ENCODE measurements at places on chromosomes 1 and 21.
A peak's percentile ranks its signal among the peaks of the same experiment; 100 is the strongest.

DNA sequence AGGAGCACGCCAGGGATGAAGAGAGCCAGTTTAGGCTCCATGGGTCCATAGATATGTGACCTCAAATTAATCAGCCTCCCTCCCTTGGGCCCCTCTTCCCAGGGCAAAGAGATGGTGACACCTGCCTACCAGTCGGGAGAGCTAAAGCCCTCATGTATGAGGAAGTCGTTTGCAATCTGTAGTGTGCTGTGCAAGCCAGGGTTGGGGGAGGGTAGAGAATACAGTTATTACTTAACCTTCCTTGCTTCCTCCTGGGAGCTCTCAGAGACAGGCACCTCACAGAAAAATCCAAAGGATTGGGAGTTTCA, 4.0 kb downstream of the PGLYRP4 start:
- DNase-seq = no peak

DNA sequence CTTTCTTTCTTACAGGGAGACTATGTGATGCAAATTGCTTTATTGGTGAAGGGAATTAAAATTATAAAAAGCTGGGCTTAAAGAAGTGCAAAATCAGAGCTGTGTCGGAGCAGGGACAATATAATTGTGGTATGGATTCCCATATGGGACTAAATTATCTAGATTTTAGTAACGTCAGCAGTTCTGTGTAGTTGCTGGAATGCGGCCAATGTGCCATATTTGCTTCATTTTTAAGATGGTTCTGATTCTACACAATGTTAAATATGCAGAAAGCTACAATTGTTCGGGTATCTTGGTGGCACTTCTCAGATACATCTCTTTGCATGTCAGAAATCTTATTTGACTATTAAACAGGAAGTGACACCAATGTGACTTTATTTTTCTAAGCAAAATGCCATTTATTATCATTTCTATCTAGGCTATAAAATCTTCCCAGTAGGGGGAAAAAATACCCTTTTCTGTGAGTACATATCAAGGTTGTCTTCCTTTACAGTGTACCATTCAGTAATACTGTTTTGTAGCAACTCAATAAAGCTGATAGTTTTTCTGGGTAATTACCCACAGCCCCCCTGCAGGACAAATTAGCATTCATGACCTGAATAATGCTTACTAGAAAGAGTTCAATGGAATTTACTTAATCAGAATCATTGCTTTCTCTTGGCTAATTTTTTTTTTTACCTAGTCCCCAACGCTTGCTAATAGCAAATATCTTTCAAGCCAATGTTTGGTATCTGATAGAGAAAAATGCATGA, 288.3 kb upstream of the ADGRL2 start:
- no peak for DNase-seq

DNA sequence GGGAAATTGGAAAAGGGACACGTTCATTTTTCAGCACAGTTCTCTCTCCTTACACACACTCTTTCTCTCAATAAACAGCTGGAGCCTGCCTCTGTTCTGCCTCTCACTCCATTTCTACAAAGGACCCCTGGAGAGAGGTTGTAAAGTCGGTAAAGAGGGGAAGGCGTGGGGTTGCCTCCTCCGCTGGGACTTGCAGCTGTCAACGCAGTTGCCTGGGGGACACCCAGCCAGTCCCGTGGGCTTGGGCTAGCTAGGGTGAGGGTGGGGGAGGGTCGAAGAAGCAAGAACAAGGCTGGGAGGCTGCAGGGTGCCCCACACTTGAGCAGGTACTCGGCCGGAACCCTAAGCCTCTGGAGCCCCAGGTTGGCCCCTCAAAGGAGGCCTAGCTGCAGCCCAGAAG, 27.6 kb downstream of the C1orf216 start:
- no peak for DNase-seq

GRCh38 chr1:198121056-198121826, 35.6 kb upstream of the NEK7 start:
- peak; percentile 90 for DNase-seq

DNA sequence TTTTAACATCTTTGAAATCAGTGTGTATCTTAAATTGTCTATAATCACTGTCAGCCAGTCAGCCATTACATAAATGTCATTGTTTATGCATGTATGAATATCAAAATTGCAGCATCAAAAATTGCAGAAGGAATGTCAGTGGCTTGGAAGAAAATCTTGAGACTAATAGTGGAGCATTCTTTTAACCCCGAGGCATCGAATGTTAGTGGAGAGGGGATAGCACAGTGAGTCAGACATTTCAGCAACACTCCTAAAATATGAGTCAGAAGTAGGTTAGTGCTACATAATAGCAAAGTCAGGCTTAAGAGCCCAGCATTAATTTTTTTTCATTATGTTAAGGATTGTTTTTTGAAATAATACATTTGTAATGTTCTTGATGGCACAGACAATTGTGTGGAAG, 45.5 kb downstream of the SNRPE start:
- peak; percentile 92 for DNase-seq

- DNase-seq = no peak
Measured at GRCh38 chr1:56432166-56432971, 147.0 kb downstream of the PLPP3 start.

- no peak for DNase-seq
Measured at GRCh38 chr21:22450507-22450906, 1452.3 kb downstream of the NCAM2 start.

DNA sequence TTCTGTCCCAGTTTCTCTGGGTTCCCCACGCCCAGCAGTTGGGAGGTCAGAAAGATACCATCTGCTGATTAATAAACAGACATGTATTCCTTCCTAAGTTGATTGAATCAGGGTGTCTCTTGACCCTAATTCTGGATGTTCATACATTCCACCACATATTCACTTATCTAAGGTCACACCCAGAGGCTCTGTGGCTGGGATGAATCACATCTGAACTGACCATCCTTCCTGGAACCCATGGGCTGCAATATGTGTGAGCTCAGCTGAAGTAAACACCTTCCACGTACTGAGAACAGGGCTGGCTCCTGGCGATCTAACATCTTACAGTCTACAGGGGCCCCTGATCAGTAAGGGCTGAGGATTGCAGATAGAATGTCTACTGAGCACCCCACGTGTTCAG, 20.5 kb upstream of the TRABD2B start:
- peak; percentile 39 for DNase-seq

GRCh38 chr1:208449951-208450350, 205.8 kb upstream of the PLXNA2 start:
- peak; percentile 11 for DNase-seq

DNA sequence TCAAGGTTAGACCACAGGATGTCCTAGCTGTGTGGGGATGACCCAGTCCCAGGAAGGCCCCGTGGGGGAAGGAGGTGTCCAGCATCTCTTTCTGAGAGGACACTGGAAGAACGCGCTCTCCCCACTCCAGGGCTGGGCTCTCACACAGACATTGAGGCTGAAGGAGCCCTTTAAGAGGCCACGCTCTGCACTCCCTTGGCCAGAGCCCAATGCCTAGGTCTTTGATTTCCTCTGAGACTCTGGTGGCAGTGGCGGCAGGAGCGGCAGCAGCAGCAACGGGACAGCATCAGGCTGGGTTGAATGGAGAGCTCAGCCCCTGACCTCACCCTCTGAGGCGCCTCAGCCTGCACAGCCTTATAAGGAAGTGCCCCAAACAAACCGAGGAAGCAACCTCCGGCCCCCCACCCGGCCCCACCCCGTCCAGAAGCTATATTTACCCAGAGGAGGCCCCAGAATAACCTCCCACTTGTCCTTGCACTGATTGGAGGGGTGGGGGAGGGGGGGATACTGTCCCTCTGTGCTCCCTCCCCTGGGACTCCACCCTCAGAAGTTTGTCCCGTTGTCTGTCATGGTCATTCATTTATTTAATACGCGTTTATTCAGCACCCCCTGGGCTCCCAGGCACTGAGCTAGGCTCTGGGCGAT, 12.3 kb downstream of the NES start:
- no peak for DNase-seq

DNA sequence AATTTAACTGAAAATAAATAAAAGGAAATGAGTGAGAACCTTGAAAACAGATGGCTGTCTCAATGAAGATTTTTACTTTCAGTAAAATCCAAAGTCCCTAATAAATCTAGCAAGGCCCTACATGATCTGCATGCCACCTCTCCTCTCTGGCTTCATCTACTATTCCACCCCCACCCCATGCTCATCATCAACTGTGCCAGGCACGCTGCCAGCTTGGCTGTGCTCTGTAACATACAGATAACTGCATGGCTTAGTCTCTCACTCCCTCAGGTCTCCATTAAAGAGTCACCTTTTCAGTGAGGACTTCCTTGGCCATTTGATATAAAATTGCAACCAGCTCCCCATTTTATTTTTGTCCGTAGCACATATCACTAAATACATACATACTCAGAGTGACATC, 26.7 kb downstream of the RGSL1 start:
- no peak for DNase-seq

GRCh38 chr1:213984387-213985208, 3.2 kb upstream of the PROX1 start:
- DNase-seq = no peak

Data from HT1080 (cell line).